ENCODE measurements at places on chromosomes 4 and X.

GRCh38 chr4:23866450-23867075 is 23.3 kb downstream of the PPARGC1A start:
- no peak for DNase-seq

DNA sequence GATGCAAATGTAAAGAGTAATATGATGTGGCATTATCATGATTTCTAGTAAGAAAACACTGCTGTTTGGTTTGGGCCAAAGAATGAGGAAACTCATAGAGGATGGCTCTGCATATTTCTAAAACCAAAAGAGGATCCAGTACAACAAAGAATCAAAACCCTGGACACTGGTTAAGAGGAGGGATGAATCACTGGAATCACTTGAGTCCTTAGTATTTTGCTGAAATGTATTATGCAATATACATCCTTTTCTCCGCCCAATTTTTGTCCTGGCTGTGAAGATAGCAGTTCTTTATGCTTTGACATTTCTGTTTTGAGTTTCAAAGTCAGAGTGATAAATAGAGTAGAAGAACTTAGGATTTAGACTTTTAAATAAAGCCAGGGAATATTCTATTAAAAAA is 345.9 kb downstream of the PACRGL start:
- no peak for DNase-seq

DNA sequence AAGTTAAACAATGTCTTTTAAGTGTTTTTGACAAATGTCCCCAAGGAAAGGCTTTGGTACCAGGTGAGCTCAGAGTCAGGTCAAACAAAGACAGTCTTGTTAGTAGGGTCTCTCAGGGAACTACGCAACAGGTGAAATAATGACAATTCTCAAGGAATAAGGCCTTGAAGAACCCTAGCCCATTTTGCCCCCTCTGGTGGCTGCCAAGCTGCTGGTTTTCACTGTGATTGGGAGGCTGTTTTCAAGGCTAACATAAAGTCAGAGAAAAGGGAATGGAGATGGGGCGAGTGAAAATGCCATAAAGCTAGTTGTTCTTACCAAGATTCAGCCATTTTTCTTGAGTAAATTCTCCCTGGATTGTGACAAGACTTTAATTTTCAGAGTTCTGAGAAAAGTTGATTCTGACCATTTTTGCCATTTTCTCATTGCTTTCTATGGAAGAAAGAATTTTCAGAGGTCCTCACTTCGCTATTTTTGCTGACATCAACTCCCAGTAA is 58.7 kb downstream of the RWDD4 start:
- DNase-seq = no peak

GRCh38 chrX:12989461-12989860 is 14.6 kb downstream of the TMSB4X start:
- DNase-seq = no peak

Measured in pons (tissue), 1 donor.